NCI-H1417 treated with DMSO at 0.1 percent for 48 hours (cell line): ENCODE measurements at places on chromosomes 6 and 20.

DNA sequence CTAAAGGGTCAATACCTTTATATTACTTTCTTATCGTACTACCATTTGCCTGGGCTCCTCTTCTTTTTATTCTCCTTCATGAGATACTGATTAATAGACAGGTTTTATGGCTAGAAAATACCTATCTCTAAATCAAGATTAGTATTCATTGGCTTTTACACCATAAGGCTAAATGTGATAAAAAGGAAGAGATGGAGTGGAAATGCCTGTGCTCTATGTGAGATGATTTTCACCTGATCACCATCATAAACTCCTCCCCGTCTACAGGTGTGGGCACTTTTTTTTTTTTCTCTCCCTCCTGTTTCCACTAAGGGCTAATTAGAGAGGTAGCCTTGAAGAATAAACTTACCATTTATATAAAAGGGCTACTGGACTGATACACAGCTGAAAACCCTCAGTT is at the start of gene GLYATL3:
Gene GLYATL3, plus strand, starts transcription at position 301 of the 400 bp plus-strand sequence. CDS start 12,068 bp downstream, outside the sequence.
- no peak for DNase-seq

DNA sequence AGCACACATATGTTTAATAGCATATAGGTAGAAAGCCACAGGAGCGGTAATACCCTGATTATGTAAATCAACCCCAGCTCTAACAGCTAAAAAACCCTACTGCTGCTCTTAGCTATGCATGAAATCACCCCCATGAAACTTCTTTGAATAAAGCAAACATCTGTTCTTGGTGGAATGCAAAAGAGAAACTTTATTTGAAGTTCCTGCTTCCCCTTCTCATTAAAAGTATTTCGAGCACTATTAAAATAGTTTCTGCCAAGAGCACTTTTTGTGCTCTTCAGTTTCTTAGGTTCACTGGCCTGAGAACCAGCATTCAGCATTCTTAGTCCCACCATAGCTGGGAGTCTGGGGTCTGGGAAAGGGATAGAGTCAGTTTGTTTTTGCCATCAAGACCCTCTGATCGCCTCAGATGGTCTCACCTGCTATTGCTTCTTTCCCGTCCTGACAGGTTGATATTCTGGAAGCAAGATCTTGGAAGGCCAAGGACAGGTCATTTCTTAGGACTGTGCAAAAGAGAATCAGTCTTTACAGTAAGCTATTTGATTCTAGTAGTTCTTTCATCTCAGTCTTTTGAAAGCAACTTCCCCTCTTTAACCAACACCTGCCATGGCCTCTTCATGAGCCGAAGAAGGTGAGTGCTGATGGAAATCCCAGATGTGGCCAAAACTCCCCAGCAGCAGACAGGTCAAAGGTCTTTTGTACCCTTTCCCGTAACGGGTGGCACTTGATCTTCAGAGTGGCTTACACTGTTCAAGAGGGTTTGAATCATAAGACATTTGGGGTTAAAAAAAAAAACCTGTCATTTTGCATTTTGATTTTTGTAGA is 76.5 kb upstream of the TMEM170B start:
- DNase-seq, result no peak

GRCh38 chr6:44851176-44851575 is 463.7 kb downstream of the CDC5L start:
- no peak for DNase-seq

DNA sequence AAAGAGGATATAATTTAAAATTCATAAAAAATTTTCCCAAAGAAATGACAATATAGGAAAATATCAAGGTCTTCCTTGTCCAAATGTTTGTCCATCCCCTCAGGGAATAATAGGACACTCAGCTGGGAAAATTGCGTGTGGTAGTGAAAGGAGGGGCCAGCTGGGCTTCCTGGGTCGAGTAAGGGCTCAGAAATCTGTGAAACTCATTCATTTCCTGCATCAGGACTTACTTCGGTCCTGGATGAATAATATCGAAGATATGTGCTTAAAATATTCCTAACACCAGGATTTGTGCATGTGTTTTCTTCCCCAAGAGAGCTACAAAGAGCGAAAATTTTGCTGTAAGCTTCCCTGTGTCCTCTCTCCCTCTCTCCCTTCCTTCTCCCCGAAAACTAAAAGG is 118.2 kb upstream of the GJE1 start:
- DNase-seq, result no peak

DNA sequence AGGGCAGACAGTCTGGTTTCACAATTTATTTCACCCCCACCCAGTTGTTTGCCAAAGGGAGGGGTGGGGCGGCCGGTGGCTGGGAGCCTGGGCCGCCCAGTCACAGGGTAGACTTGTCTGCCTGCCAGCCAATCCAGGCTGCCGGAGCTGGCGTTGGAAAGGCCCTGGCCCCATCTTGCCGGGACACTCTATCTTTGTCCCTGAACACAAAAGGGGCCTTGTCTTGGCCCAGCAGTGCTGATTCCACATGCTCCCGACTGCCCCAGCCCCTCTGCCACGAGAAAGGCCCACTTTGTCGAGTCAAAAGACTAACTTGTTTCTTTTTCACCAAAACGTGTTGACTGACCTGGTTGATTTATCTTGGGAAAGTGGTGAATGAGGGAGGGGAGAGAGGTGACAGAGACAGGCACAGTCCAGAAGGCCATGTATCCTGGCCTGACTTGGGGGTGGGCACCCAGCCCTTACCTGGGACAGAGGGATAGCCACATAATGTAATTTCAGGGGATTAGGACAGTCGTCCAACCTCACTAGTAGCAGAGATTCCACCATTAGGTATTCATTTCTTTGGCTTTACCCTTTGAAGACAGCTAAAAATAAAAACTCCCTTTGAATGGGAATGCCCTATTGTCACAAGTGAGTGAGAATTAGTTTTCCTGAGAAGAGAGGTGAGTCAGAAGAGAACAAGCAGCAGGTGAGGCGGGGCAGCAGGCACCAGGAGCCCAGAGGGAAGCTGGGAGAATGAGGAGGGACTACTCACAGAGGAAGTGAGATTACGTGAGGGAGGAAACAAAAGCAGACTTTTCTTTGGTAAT is 67.0 kb upstream of the SIRPA start:
- DNase-seq, result no peak

DNA sequence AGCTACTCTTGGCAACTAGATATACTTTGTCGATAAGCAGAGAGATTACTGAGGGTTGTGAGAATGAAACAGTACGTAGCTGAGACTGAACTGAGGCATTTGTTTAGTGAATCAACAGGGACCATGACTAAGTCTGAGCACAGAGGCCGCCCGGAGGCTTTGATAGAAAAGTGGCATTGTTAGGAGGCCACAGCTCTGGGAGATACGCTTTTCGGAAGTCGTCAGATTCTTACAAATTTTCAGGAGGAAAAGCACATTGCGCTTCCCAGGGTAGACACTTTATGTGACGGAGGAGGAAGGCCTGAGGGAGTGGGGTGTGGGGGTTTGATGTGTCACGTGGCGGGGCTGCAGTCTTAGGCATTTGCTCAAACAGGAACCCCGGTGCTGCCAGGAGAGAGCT is 69.4 kb downstream of the PSMG4 start:
- DNase-seq, result no peak

- DNase-seq, result no peak
Observed at GRCh38 chr6:168590406-168590805, 149.4 kb downstream of the SMOC2 start.

GRCh38 chr20:63223121-63223825 is 7.3 kb upstream of the YTHDF1 start:
- no peak for DNase-seq

DNA sequence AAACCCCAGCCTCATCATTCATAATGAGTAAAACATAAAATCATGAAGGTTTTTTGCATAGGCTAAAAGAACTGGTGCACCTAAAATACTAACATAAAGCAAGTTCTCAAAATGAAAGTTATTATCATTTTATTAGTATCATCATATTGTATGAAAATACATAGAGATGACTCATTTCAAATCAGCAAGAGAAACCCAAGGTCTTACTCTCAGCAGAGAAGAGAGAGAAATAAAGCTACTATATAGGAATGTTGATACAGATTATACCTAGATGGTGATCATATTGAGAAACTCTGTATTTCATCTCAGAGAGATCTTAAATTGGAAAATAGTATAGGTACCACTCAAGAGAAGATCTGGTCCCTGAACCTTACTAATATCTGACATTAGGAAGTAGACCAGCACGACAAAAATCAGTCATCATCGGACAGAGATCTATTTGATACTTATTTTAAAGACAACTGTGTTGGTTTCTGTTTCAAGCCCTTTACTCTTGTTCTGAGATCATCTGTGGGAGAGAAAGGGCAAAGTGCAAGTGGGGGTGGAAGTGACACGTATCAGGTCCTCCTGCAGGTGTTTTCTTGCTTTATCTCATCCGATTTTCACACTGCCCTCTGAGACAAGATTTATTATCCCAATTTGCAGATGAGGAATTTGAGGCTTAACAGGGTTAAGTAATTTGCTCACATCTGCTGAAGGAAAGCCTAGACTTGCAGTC is 532.3 kb downstream of the MAFB start:
- DNase-seq, result no peak

DNA sequence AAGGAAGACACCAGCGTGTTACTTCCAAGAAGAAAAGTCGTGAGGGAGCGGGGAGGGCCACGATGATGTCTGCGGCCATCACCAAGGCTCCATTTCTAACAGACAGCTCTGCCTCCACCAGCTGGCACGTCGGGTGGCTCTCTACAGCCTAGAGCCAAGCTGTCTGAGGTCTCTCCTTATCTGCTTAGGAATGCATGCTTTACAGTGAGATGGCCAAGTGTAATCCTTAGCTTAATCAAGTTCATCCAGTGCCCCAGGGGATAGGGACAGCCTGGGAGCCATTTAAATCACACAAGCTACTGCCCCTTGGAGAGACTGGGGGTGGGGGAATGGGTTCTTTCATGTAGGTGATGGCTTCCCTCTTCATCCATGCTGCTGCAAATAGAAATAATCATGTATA is 213.8 kb upstream of the CST7 start:
- no peak for DNase-seq

GRCh38 chr20:16205507-16205906 is 367.7 kb downstream of the KIF16B start:
- DNase-seq, result no peak

DNA sequence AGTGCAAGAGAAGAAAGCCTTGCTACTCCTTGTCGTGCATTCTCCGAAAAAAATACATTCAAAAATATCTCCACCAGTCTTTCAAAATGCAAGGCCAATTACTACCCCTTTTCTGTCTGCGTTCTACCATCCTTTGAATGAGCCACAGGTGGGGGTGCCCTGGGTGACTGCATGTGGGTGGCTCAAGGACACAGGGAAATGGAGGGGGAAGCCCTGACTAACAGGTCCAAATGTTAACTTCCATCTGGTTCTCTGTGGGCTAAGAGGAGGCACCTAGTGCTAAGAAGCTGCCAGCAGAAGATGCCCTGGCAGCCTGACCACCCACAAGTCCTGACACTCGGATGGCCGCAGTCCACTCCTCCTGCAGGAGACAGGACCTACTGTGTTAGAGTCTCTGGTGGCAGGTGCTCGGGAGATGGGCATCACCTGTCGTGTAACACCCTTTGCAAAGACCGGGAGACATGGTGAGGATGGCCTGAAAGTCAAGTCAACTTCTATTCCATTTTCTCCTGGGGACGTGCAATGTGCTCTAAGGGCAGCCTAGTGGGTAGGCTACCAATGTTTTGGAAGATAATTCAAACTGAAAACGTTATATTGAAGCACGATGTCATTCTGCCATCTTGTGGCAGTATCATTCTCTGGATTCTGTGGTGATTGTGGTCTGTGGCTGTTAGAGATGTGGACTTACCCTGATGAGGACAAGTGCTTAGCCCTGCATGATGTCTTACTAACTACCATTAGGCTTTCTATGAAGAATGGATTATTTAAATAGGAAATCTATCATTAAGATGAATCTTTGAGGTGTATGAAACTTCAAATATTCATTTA is 27.4 kb upstream of the IGF2R start:
- no peak for DNase-seq

DNA sequence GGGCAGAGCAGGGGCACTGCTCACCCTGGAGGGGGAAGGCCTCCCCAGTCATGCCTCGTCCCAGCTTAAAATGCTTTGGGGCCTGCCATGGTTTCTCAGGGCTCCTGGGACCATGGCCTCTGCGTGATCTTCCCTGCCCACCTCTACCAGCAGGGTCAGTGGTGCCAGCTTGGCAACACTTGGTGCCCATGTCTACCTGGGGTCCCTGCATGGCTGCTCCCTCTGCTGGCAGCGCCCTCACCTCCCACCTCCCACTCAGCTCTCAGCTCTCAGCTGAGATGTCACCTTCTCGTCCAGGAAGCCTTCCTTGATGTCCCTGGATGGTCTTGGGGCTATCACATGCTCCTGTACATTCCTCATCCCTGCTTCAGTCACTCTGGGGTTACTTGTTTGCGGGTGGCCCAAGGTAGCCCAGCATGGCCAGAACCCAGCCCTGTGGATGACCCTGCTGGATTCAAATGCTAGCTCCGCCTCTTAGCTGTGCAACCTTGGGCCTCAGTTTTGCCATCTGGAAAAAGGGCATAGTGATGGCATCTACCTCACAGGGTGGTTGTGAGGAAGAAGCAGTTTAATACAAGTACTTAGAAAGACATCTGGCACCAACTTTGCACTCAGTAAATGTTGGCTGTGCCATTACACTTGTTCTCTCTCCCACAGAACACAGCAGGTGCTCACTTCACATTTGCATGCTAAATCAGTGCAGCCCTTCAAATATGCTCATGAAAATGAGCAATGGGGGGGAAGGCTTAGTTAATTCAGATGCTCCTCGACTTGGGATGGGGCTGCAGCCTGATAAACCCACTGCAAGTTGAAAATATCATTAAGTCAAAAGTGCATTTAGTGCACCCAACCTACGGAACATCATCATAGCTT is 53.5 kb upstream of the PTPN1 start:
- no peak for DNase-seq

- DNase-seq, result peak; percentile 54
Observed at GRCh38 chr20:46347841-46348803, 39.8 kb upstream of the CDH22 start.

DNA sequence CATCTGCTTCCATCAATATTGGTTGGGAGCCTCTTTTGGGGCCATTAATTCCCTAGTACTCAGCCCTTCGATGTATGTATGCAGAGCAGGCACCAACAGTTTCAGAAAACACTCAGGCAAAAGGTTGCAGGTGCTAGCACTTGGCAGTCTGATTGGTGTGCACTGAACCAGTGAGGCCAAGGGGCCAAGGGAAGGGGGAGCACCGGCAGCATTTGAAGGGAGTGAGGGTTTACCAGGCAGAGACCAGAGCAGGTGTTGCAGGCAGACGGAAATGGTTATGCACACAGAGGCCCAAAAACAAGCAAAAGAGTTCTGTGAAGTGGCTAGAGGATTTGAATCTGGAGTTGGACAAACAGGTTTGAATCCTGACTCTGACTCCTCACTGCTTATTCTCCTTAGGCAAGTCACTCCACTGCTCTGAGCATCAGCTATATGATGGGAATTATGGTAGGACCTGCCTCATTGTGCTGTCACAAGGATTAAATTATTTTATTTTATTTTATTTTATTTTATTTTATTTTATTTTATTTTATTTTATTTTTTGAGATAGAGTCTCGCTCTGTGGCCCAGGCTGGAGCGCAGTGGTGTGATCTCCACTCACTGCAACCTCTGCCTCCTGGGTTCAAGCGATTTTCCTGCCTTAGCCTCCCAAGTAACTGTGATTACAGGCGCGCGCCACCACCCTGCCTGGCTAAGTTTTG is 58.1 kb upstream of the SHLD1 start:
- DNase-seq, result peak; percentile 56
